ENCODE measurements at places on chromosomes 12 and 14. TPM values are rescaled to one million over a fixed set of nuclear protein-coding genes. Genes with fewer than 3 reads are reported as not detected.

GRCh38 chr12:32864731-32865130 lies 31.8 kb downstream of the PKP2 start:
- no peak for DNase-seq

DNA sequence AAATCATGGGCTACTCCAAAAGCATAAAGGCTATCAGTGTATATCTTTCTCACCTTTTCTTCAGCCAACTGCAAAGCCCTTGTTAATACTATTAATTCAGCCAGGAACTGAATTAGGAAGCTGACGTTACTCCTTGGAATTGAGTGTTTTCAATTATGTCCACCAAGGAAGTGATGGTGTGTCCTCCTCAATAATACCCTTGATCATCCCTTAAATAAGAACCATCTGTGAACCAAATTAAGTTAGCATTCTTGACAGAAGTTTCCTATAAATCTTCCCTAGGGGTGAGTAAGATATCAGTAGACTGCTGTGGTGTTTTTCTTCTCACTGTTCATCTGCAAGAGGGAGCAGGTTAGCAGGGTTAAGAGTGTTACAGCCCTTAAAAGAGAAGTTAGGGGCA lies 252.3 kb upstream of the AVPR1A start:
- no peak for DNase-seq

GRCh38 chr14:77542421-77543239 lies 44.0 kb upstream of the ISM2 start:
- DNase-seq, result no peak

- DNase-seq, result no peak
Measured at GRCh38 chr14:75340921-75341320, 62.3 kb downstream of the FOS start.

- DNase-seq, result no peak
Measured at GRCh38 chr14:24430682-24431568, 1.2 kb downstream of the KHNYN start.

DNA sequence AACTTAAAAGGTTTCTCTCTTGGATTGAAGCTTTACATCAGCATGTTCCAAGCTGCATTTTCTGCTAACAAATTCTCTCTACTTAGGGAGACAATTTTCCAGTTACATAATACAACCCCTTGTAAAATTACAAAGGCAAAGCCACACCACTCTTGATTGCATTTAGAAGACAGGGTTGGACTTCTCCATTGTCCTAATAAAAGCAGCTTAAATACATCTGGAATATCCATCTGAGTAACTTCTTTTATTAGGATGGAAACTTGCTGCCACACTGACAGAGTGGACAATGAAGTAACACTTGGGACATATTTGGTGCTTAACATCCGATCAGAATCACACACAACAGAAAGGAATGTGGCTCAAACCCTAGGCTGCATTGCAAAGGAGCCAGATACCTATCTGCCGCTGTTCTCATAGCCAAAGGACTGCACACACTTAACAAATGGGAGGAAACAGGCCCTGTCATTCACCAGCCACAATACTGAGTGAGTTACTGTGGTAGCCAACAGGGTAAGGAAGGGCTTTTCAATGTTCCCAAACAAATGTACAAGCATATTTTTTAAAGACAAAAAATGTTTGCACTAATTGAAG lies 157.2 kb downstream of the PAX9 start:
- no peak for DNase-seq

GRCh38 chr12:27705263-27705662 lies 5.4 kb upstream of the MRPS35 start:
- DNase-seq, result peak; percentile 33

GRCh38 chr12:71315328-71315985 lies 124.1 kb upstream of the LGR5 start:
- no peak for DNase-seq

DNA sequence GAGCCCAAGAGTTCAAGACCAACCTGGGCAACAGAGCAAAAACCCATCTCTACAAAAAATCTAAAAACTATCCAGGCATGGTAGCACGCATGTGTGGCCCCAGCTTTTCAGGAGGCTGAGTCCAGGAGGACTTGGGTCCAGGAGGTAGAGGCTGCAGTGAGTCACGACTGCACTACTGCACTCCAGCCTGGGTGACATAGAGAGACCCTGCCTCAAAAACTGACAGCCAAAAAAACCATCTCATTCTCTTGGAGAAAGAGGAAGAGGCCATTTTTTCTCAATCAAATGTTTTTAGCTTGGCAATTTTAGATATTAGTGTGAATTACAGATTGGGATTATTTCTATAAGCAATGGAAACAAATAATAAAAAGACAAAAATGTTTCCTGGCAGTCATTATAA lies 38.2 kb downstream of the ZFC3H1 start:
- no peak for DNase-seq

DNA sequence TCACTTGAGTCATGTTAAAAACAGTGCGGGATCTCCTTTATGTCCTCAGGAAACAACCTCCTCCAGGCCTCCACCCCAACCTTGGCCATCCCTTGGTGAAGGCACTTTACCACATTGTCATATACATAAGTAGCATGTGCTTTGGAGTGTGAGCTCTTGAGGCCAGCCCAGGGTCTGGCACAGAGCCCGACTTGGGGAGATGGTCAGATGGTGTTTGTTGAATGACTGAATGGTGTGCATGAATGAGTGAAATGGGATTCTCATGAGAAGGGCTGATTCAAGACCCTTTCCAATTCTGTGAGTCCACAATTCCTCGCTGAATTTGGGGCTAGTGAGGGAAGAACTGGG lies 52.9 kb upstream of the DLK1 start:
- no peak for DNase-seq

OR6C2 gene
- total RNA-seq, result not detected

Data from upper lobe of left lung (tissue), 6 donors.